ENCODE measurements at places on chromosomes 7 and 10.
A peak's percentile ranks its signal among the peaks of the same experiment; 100 is the strongest.

- DNase-seq = peak; percentile 65
These were observed at the start of gene EPHB6 for GRCh38 chr7:142854372-142855113. TSS of gene EPHB6 (plus strand) at chr7:142855076. CDS start at chr7:142863228, 8,152 bp downstream.

DNA sequence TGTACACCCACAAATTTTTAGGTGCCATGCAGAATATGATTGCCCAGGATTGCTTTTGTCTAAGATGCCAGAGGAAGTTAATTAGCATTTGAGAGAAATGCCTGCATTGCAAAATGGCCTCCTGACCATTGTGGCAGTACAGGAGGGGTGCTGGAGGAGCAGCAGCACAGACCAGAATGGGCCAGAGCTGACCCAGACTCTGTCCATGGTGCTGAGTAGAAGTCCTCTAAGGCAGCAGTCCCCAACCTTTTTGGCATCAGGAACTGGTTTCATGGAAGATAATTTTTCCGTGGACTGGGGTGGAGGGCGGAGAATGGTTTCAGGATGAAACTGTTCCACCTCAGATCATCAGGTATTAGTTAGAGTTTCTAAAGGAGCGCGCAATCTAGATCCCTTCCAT is 217.8 kb upstream of the AGK start:
- DNase-seq = no peak

- DNase-seq = no peak
These were observed 231.2 kb downstream of the EXOC4 start for GRCh38 chr7:133484086-133484485.

DNA sequence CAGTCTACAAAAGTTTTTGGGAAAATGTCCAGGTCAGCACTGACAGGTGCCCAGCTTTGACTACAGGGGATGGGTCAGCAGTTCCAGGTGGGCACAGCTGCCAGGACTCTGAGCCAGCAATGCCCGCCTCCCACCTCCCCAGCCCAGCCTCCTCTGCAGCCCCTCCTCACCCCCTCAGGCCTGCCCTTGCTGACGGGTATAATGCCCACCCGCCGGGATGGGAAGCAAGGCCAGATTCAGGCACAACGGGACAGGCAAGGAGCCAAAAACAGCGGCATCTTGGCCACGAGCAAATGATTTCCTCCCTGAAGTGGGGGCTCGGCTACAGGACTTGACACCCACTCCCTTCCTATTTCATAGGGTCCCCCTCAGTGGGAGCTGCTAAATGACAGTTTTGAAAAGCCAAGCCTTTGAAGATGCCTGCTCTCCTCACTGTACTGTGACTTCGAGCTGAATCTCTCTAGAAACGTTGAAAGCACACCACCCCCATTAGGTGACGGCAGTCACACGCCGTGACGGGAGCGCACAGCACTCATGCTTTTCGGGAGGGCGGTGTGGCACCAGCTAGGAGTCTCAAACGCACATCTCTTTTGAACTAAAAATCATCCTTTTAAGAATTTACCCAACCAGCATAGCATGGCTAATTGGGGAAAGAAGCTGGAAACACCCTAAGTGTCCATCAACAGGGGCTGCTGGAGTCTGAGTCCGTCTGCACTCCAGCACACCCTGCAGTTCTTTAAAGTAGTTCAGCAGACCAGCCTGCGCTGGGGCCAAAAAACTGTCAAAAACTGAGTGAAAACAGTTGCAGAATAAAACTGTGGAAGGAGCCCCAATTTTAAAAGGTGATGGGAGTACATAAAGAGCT is 29.6 kb downstream of the MAD1L1 start:
- no peak for DNase-seq

DNA sequence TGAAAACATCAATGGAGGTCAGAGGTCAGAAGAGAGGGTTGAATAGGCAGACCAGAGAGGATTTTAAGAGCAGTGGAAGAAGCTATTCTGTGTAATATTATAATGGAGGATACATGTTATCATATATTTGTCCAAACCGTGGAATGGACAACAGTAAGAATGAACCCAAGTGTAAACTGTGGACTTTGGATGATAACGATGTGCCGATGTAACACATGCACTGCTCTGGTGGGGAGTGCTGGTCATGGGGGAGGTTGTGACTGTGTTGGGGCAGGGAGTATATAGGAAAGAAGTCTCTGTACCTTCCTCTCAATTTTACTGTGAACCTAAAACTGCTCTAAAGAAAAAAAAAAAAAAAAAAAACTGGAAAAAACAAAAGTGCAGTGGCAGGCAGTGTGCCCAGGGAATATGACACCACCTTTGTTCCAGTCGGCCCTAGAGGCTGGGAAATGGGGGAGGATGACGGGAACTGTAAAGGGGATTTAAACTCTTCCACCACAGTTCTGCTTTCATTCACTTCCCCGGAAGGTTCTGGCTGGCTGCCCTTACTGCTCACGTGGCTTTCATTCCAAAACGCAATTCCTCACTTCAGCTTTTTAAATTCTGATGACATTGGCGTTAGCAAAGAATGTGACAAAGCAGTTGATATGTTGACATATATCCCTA is 113.7 kb upstream of the ANKRD1 start:
- no peak for DNase-seq

DNA sequence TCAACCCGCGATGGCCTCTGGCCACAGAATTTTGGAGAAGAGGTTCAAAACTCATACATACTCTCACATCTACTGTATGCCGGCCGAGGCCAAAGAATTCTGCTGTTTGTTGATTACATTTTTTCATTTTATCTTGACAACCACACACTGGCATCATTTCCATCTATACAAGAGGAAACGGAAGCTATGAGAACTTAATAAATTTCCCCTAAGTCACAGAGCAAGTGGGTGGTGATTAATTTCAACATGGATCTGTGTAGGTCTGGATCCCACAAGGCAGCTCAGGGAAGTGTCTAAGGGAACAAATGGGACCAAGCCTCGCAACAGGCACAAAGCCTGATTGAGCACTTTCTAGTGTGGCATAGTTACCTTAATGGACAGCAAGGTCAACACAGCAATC is 18.0 kb downstream of the ELMO1 start:
- DNase-seq = no peak

GRCh38 chr7:102252366-102252982 is 34.2 kb upstream of the SH2B2 start:
- DNase-seq = no peak

GRCh38 chr10:14325325-14325955 is 5.3 kb downstream of the FRMD4A start:
- peak; percentile 6 for DNase-seq

GRCh38 chr7:80259-81067 is 111.9 kb upstream of the FAM20C start:
- DNase-seq = no peak

DNA sequence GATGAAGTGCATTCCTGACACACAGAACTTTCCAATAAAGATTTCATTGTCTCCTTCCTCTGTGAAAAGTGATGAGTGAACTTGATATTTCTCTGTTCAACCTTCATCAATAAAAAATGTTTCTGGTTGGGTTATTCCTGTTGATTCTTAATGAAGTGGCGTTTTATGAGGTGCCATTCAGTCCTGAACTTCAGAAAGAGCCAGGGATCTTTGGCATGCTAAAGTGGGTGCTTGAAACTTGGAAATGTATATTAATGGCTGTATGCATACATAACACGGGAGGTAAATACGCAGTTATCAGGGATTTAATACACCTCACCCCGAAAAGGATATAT is 151.6 kb downstream of the ACTR3B start:
- DNase-seq = no peak

DNA sequence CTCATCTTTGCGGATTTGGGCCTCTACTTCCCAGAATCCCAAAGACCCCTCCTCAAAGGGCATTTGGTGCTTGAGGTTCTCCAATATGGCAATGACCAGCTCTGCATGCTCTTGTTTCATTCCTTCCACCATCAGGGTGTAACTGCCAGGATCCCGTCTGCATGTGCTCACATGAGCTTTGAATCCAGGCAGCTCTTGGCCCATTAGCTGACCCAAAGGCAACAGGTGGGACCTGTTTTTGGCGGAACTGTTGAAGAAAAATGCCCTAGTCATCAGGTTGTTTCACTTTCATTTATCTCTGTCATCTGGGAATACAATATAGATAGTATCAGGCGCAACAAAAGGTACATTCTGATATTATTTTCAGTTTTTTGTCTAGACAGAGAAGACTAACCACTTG is 159.1 kb upstream of the TCF7L2 start:
- no peak for DNase-seq

- no peak for DNase-seq
These were observed 985.6 kb upstream of the GHITM start for GRCh38 chr10:83153714-83154113.

GRCh38 chr7:135204876-135205275 is 6.5 kb downstream of the WDR91 start:
- no peak for DNase-seq

DNA sequence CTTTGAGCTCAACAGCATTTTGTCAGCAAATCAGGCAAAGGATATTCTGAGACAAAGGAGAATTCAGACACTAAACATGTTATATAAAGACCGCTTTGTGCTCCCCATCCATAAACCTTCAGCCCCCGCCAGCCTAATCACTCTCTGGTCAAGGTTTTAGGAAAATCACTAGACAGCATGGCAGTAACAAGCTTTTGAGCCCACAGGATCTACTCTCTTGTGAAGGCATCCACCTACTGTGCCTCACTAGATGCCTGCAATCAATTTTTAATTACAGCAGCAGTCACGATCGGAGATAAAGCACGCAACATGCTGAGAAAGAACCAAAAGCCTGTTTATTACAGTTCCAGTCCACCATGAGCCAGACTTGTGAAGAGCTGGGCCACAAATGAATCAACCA is 19.1 kb downstream of the PDE1C start:
- DNase-seq = no peak

GRCh38 chr10:130189608-130190054 is 53.4 kb downstream of the GLRX3 start:
- no peak for DNase-seq

DNA sequence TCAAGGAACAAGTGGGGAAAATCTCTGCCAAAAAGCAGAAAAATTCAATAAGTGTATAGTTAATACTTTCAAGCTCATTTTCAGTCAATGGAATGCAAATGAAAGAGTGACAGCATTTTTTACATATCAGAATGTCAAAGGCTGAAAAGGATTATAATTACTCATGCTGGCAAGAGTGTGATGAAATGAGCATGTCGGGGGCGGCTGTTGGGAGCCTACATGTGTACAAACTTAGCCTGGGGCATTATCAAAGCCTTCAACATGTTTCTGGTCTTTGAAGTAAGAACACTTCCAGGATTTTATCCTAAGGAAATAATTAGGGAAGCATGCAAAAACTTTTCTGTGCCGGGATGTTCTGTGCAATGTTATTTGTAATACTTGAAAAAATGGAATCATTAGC is 221.7 kb upstream of the LYZL1 start:
- no peak for DNase-seq

DNA sequence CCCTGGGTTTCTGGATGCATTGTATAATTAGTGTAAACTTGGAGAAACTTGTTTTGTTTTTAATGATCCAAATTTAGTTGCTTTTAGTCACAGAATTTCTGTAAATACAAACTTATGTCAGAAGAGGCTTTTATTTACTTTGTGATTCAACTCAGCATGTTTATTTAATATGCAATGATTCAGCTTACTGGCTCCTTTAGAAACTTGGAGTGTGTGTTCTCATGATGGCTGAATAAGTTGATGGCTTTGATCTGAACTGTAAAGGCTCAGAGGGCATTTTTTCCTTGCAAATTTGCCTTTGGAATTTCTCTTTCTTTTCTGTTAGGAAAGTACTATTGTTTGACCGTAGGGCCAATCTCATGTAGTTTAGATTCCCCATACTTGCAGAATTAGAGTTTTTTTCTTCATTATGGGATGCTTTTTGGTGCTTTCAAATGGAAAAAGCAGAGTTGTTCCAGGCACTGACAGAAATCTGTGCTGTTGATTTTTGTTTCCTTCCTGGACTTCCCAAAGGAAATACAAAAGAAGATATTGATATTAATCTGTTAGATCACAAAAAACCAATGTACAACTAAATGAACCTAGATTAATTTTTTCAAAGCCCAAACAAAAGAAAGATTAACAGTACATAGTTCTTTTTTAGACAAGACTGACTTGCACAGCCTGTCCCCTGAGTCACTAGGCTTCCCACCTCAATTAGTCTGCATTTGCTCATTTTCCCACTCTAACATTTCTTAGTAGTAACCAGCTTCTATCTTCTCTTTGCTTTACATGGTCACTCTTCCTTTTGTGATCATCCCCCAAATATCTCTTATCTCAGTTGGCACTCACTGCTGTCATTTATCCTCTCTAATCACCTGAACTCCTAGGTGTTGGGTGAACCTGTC is 96.8 kb upstream of the AGR3 start:
- DNase-seq = no peak

- DNase-seq = no peak
These were observed 101.1 kb downstream of the GPR85 start for GRCh38 chr7:112985377-112985987.

GRCh38 chr7:50826371-50827172 is 43.9 kb upstream of the GRB10 start:
- no peak for DNase-seq

- DNase-seq = no peak
These were observed 8.0 kb downstream of the AKR1B10 start for GRCh38 chr7:134535272-134535918.

DNA sequence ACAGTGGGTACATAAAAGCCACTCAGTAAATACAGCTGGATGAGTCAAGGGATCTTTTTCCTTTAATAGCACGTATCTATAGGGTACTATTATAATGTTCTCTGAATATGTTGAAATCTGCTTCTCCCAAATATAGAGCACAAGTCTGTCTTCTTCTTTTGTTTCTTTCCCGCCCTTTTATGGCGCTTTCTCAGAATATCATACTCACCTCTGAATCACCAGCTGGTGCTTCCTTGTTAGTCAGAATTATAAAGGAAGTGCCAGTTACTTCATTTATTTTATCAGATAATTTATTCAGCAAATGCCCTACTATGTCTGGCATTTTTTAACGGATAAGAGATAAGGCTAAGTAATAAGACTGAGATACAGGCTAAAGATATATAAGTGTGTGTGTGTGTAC is 772.9 kb downstream of the SORCS3 start:
- no peak for DNase-seq

- DNase-seq = no peak
These were observed 1.8 kb downstream of the ADRA2A start for GRCh38 chr10:111078505-111079185.

GRCh38 chr7:55387062-55387965 is 22.2 kb downstream of the LANCL2 start:
- no peak for DNase-seq

DNA sequence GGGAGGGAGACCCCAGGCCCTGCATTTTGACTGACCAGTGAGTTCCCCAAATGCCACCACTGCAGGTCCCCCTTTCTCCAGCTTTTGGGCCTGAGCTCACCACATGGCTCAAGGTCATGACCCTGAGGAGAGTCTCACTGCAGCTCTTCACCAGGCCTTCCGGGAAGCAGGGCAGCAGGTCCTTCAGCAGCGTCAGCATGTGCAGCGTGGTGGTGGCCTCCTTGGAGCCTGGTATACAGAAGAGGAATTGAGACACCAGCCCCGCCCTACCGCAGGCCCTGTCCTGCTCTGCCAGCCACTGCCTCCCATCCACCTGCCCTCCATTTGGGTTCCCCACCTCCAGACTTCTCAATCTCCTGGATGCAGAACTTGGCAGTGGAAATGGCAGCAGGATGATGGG is 13.0 kb downstream of the RRP12 start:
- DNase-seq = no peak
